ENCODE measurements at places on chromosomes 12 and 14. TPM values are rescaled to one million over a fixed set of nuclear protein-coding genes. Genes with fewer than 3 reads are reported as not detected.

- no peak overlapping the region for H3K27ac ChIP-seq
- H3K4me1 ChIP-seq: no peaks in the 10 kb centered on the region
- H3K27me3 ChIP-seq: no peaks in the 10 kb centered on the region
- no peaks in the 10 kb centered on the region for H3K36me3 ChIP-seq
These were observed 391.1 kb downstream of the PAWR start for GRCh38 chr12:79299447-79300198.

- H3K27ac ChIP-seq: peak overlapping the region; percentile 85
- H3K4me1 ChIP-seq: peaks cover 96% of the 10 kb centered on the region
- no peaks in the 10 kb centered on the region for H3K27me3 ChIP-seq
- peaks cover 52% of the 10 kb centered on the region for H3K36me3 ChIP-seq
- peak overlapping the region; percentile 59 for H3K4me3 ChIP-seq
These were observed 20.4 kb downstream of the CCDC88C start for GRCh38 chr14:91396959-91397815.

Gene PTPRB
- not detected for total RNA-seq

Gene PMCH
- not detected for total RNA-seq

Gene TPPP2
- total RNA-seq: not detected

DNA sequence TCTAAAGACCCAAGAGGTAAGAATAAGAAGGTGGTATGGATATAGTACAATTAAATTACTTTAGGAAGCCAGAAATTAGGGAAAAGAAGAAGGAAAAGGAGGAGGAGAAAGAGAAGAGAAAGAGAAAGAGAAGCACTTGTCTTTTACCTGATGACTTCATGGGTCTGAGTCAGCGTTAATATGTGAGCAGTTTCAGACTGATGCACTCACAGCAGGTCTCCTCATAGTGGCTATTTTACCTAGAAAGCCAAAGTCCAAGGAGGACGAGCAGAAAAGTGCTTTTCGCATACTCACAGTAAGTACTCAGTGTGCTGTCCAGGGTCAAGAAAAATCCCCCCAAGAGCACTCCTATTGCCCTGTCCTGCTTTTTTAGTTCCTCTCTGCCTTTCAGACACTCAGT, 222.1 kb downstream of the C12orf42 start:
- H3K27ac ChIP-seq: no peak overlapping the region
- no peaks in the 10 kb centered on the region for H3K36me3 ChIP-seq
- no peak for DNase-seq
- H3K27me3 ChIP-seq: no peaks in the 10 kb centered on the region
- H3K4me1 ChIP-seq: peaks cover 20% of the 10 kb centered on the region
- no peak overlapping the region for H3K4me3 ChIP-seq

Gene DLGAP5
- total RNA-seq: 109 TPM

- DNase-seq: no peak
- peaks cover 5% of the 10 kb centered on the region for H3K36me3 ChIP-seq
- H3K4me3 ChIP-seq: no peak overlapping the region
- peaks cover 21% of the 10 kb centered on the region for H3K4me1 ChIP-seq
These were observed 3.9 kb downstream of the LHX5 start for GRCh38 chr12:113467502-113468364.
